ENCODE measurements at places on chromosomes 11 and 22.

DNA sequence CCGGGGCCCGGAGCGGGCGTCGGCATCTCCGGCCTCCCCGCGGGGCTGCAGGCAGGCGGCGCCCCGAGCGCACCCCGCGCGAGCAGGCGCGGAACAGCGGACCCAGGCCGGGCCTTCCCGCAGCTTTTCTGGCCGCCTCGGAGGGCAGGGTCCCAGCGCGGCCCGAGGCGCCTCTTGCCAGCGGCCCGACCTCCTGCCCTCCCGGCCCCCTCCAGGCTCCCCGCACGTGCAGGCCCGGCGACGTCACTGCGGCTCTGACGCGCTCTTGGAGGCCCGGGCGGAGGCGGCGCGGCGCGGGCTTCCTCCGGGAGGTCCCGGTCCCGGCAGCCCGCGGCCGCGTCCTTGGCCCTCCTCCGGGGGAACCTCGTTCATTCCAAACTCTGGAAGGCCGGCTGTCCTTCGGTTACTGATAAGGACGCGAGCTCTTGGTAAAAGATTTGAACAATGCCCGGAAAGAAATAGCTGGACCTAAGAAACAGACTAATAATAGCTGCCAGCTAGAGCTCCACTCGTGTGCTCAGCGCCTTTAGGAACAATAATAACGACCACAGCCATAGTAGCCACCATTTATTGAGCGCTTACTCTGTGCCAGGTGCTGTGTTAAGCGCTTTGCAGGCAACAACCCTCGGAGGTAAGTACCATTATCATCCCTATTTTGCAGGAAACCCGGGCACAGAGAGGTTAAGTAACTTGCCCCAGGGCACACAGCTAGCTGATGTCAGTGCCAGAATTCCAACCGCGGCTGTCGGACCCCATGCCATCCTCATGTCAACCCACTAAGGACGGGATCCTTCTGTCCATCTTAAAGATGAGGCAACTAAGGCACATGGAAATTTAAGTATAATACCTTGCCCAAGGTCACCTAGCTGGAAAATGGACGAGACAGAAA, 39.1 kb upstream of the CREB3L1 start:
- peak; percentile 35 for DNase-seq

DNA sequence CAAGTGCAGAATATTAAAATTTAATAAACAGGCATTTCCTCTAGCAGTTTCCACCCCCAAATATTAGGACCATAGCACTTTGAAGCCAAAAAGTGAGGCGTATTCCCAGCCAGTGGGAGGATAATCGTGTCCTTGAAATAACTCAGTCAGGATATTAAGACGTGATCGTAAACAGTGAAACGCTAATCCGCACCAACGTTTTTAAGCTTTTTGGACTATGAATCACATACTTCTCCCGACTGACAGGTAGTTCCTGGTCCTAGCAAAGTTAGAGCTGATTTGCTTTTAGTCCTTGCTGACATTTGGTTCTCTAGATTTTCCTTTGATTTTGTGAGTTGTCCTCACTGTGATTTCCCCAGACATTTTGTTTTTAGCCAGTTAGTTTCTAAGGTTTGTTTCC, 197.1 kb upstream of the ARHGAP20 start:
- DNase-seq = peak; percentile 47

GRCh38 chr11:74896311-74896710, 52.6 kb downstream of the XRRA1 start:
- no peak for DNase-seq

- DNase-seq = peak; percentile 47
Measured at GRCh38 chr11:32478277-32478731, 43.0 kb upstream of the WT1 start.

GRCh38 chr11:60836866-60837515, 4.9 kb upstream of the CCDC86 start:
- peak; percentile 70 for DNase-seq

DNA sequence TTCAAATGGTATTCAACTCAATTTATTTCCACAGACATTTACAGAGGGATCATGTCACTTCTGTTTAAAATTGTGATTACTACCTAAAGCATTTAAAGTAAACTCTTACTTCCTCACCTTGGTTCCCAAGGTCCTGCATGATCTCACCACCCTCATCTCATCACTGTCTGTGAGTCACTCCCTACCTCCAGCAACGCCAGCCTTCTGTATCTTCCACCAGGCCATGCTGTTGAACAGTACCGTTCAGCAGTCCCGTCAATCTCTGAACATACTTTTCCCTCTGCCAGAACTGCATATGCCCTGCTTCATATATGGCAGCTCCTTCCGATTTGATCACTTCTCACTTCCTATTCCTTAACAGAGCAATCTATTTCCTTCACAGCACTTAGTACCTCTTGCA, 2.0 kb downstream of the FBXO3 start:
- DNase-seq = no peak

GRCh38 chr11:27640954-27641353, 59.3 kb downstream of the BDNF start:
- no peak for DNase-seq

DNA sequence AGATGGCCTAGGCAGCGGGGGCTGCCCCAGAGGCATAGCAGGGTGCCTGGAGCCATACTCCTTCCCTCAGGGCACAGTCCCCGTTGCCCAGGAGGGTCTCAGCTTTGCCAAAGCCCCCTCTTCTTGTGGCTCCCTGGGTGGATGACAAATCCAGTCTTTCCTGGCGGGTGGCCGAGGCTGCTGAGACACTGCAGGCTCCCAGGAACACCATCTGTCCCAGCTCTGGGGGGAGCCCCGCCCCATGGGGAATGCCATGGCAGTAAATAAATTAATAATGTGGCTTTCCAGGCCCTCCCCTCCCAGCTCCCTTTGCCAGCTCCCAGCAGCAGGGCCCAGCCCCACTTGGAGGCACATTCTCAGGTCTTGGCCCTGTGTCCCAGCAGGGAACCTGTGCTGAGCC, 45.0 kb downstream of the PDE2A start:
- peak; percentile 82 for DNase-seq

GRCh38 chr11:116825434-116825833, 2.3 kb upstream of the APOA4 start:
- no peak for DNase-seq

GRCh38 chr22:23542933-23543332, 37.2 kb downstream of the IGLL1 start:
- DNase-seq = no peak

DNA sequence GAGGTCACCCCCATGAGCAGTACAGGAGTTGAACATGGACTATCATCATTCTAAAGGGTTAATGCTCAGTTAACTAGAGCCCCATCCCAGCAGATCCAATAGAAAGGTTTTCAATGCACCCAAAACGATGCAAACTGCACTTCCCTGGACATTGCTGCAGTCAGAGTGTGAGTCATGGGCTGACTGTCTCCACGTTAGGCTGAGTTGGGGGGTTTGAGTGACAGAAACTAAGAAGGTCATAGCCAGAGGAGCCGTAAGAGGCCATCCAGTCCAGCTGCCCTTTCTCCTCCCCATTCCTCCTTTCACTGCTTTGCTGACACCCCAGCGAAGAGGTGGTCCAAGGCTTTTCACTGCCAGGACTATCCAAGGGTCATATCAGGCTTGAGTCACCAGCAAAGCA, 10.5 kb upstream of the OR2AT4 start:
- DNase-seq = no peak

- peak; percentile 24 for DNase-seq
Measured at GRCh38 chr22:30685178-30685577, 9.5 kb upstream of the OSBP2 start.

GRCh38 chr11:118774032-118774431, 16.9 kb downstream of the DDX6 start:
- DNase-seq = no peak

DNA sequence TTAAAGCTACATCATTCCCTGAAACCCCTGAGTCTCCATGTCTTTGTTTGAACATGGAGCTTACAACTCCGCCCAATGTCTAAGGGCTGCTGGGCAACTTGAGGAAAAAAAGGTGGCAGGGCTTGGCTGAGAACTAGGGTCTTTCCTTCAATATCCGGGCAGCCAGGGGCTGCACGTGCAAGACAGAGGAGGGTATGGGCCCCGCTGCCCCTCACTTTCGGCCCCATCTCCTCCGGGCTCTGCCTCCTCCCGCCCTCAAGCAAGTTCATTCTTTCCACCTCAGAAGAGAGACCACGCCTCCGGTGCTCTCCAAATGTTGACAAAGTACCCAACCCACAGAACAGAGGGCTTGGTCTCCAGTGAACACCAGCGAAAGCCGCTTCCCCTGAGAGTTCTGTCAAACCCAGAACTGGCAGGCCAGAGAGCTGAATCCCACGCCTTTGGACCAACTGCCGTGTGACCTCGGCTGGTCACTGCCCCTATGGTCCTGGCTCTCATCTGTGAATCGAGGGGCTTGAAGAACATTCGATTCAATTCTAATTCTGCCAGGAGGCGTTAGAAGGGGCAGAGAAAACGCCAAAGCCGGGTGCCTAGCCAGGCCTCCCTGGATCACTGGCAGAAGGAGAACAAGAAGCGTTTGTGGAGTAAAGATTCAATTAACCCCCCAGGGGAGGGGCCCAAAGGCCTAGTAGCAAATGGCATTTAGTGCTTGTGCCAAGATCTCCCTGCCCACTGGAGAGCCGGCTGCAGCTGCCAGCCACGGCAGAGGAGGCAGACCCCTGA, 7.3 kb downstream of the PDGFB start:
- no peak for DNase-seq

DNA sequence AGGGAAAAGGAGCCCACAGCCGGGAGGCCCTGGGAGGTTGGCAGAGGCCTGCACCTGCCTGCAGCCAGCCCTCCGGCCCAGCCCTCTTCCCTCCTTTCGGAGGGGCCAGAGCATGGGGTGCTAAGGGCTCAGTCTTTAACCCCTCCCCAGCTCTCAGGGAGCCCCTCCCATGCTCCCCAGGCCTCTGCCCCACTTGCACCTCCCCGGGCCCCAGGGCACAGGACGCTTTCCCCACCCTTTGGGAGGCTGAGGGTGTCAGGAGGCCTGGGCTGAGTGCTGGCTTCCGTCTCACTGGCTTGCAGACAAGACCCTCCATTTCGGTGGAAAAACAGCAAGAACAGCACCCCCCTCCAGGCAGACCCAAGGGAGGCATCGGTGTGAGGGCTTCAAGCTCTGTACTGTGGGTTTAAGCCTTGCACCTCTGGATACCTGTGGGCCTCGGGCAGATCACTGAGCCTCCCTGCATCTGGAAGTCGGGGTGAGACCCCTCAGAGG, 7.3 kb downstream of the ASCL2 start:
- no peak for DNase-seq

- DNase-seq = no peak
Measured at GRCh38 chr11:68216171-68216938, 3.3 kb upstream of the KMT5B start.

Data from NCI-H524 (cell line).